ENCODE measurements at places on chromosomes 11 and 22.

- no peak for DNase-seq
Measured at GRCh38 chr11:1557904-1558774, 13.9 kb downstream of the DUSP8 start.

GRCh38 chr11:122116591-122116990 lies 576 bp upstream of the BLID start:
- DNase-seq = no peak

- DNase-seq = no peak
Measured at GRCh38 chr11:110738641-110739040, 26.4 kb upstream of the ARHGAP20 start.

DNA sequence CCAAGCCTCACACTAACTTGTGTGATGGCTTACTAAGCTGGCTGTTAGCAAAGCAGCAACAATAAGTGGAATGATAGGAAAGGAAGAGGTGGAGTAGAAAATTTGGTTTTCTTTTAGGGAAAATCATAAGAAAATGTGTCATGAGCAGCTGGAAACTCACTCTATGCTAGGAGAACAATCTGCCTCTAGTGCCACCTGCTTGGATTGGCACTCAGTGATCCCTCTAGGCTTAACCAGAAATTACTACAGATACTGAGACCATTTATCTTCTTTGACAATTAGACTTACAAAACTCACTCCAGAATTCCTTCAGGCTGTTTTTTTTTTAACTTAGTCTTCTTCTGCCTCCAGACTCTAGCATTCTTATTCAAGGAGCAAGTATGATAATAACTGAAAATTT lies 117.3 kb downstream of the CD44 start:
- no peak for DNase-seq

DNA sequence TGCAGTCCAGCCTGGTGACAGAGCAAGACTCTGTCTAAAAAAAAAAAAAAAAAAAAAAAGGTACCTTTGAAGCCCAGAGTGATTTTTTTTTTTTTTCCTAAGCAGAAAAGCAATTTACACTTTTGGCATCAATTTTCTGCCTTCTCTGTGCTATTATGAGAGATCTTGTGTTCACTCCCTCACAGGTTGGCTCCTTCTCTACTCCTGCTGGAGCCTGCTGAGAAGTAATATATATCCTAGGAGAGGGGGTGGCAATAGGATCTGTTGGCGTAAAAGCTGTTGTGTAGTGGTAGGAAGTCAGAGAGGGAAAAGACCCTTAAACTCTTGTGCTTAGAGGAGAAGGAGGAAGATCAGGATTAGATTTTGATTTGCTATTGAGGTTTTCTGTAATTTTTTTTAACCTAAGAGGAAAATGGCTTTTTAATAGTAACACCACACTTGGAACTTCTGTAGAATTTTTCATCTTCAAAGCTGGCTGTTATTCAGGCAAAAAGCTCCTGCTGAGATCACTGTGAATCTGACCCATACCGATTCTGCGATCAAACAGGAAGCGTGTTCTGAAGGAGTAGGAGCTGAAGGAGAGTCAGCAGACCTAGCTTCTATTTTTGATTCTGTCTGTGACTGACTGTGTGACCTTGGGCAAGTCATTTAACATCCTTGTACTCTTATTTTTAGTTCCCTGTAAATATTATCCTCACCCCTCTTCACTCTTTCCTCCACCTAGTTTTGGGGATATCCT lies 77.7 kb downstream of the TRIM44 start:
- DNase-seq = no peak

DNA sequence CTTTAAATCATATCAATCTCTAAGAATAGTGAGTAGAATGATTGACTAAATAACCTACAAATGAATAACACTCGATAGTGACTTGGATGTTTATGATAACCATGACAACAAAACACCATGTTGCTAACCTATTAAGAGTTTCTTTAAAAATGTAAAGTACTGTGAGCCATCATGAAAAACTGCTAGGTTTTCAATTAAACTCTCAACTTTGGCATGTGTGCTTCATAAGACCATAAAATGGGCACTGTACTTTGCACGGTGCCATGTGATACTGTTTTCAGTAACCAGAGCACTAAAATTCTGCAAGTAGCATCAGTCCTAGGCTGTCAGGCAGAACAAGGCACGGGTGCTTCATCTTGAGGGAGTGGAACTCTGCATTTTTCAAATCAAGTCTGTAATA lies 96.2 kb upstream of the TRIM77 start:
- DNase-seq = no peak

DNA sequence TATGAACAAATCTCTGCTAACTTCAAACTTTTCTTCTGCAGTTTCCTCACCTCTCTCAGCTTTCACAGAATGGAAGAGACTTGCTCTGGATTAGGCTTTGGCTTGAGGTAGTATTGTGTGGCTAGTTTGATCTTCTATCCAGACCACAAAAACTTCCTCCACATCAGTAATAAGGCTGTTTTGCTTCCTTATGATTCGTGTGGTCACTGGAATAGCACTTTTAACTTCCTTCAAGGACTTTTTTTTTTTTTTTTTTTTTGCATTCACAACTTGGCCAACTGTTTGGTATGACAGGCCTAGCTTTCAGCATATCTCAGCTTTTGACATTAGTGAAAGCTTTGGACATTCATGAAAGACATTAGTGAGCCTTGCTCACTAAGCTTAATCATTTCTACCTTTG lies 47.5 kb upstream of the LRRC55 start:
- DNase-seq = no peak

GRCh38 chr11:96082002-96082899 lies 158.3 kb upstream of the MTMR2 start:
- DNase-seq = no peak
